ENCODE measurements at places on chromosomes 11 and 22.
A peak's percentile ranks its signal among the peaks of the same experiment; 100 is the strongest.

DNA sequence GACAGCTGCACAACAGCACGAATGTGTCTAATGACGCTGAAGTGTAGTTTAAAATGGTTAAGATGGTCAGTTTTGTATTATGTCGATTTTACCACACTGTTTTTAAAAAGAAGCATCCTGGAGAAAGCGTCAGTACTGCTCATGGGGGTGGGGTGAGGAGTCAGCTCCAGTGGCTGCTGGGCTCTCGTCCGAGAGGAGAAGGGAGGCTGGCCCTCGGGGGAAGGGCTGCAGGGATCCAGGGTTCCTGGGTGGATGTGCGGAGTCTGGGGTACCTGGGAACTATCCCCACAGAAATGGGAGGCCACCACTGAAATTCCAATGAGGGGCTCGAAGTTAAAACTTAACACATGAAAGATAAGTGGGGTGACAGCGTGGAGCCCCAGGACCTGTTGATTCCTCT lies 11.9 kb downstream of the C11orf21 start:
- no peak for DNase-seq

DNA sequence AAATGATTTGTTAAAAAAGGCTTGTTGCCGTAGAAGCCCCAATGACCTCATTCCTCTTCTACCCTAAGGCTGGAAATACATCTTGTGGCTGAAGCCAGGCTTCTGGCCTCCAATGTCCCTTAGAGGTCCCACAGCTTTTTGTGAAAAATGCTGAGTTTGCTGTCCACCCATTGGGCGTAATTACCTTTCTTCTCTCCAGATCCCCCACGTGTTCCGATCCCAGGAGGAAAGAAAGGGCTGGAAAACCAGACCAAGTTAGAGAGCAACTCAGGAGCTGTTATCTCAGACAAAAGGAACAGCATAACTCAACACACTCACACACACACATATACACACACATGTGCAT lies 154.2 kb downstream of the MIAT start:
- no peak for DNase-seq

DNA sequence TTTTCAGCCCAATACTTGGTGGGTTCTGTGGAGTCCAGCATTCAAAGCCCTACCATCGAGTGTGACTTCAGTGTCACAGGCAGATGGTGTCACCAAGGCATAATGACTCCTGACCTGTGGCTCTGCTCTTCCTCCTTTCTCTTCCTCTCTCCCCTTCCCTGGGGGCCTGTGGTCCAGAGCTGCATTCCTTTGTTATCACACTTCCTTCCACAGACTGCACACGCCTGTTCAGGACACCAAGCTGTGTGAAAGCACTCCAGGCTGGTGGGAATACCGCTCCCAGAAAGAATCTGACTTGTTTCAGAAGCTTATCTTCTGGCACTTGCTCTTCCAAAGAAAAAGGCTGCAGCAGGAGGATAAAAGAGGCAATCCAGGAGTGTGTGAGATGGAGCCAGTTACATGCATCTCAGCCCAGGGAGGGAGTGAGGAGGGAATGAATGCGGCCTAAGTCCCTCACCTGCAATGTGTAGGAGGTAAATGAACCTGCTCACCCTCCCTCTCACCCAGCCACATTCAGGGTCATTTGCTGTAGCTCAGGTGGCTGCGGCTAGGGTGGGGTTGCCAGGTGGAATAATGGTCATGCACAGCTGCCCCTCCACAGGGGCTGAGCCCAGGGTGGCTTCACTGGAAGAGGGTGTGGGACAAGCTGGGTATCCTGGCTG lies 79.3 kb downstream of the ADAMTS15 start:
- no peak for DNase-seq

GRCh38 chr11:128448981-128449713 lies 138.2 kb downstream of the ETS1 start:
- DNase-seq, result peak; percentile 40

GRCh38 chr22:38944653-38945052 lies 12.8 kb upstream of the APOBEC3A start:
- no peak for DNase-seq

DNA sequence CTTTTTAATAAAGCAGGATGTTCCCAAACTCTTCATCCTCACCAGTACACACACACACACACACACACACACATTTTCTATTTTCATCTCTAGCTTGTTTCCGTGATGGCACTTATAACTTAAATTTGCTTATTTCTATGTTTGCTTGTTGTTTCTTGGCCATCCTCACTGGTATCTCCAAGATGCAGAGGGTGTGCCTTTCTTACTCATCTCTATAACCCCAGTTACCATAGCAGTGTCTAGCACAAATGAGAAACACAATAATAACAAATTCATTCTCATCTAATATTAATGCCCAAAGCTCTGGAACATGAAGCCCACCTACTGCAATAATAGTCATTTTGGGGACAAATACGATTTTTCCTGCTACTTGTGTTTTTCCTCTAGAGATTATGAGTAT lies 156.3 kb downstream of the GRM5 start:
- DNase-seq, result no peak

DNA sequence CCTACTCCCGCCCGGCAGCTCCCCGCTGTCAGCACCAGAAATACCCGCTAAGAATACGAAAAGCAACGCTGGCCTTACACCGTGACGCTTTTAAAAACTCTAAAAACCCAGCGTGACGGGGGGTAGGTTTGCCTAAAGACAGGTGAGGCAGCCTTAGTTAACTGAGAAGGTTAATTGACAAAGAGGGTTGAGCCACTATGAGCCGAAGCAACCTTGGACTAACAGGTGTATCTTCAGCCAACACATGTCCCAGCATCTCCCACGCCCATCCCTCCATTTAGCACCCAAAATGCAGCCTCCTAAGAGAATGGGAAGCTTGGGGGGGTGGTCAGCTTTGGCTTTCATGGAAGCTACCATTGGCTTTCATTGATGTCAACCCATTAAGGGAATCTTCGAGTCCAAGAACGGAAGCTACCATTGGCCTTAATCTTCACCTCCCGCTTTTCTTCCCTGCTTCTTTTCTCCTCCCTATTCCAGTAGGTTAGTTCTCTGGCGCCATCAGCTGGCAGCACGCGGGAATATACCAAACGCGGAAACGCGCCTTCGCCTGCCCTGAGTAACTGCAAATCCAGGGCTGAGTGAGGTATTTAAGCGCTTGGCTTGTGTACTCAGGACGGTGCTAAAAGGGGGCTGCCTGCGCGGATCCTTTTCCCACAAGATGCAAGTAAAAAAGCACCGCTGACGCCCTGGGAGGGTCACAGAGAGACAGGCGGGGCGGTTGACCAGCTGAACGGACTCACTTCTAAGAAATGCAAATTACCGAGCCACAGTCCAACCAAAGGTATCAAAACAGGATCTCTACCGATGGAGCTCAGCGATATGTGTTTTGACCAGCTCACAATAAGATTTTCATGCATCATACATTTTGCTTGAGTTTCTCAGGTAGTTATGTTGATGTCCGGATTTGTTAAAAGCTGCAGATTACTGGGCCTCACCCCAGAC lies 38.5 kb upstream of the GLYATL1 start:
- DNase-seq, result peak; percentile 45

DNA sequence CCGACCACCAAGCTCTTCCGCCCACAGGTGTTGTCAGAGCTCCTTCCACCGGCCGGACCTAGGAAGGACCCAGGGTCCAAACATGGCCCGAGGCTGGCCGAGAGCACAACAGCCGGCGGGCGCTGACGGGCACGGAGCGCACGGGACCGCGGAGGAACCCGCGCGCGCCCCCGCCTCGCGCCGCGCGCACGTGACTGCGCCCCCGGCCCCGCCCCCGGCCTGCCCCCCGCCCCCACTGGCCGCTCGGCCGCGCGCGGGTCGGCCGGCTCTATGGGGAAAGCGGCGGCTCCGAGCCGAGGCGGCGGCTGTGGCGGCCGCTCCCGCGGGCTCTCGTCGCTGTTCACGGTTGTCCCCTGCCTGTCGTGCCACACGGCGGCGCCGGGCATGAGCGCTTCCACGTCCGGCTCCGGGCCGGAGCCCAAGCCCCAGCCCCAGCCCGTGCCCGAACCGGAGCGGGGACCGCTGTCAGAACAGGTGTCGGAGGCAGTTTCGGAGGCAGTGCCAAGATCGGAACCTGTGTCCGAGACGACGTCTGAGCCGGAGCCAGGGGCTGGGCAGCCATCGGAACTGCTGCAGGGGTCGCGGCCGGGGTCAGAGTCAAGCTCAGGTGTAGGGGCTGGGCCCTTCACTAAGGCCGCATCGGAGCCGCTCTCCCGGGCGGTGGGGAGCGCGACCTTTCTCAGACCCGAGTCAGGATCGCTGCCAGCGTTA lies at the start of gene OSBP2:
TSS of gene OSBP2 (plus strand) at position 235 of the 711 bp plus-strand sequence. CDS start at position 271, 36 bp downstream.
- peak; percentile 32 for DNase-seq

- no peak for DNase-seq
These were observed 670 bp downstream of the RASD2 start for GRCh38 chr22:35541254-35541748.

DNA sequence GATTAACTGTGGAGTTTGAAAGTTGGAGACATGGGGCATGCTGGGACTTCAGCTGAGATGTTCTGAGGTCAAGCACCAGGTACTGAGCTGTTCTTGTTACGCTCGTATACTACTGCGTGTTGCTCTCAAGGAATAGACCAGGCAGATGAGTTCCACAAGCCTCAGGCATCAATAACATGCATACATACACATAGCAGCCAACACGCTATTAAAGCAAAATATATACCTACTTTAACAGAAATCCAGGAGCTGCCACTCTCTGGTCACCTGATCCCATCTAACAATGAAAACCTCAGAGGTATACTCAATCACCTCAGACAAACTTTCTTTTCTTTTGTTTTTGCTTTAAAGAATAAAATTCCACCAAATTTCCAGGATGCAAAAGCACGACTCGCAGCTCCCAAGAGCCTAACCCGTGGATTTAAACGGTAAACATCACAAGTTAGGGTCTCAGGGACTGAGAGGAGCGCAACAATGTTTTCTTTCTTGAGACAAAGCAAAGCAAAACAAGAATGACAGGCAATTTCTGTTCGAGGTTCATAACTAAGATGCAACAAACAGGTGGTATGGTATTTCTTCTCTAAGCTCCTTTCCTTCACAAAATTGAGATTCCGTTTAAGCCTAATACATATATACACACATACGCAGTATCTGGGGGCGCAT lies 16.5 kb downstream of the BLID start:
- DNase-seq, result no peak
